Stimulated activated CD8-positive, alpha-beta memory T cell treated with anti-CD3 and anti-CD28 coated beads, Interleukin-15, amount 100 ng/mL, for 4 hours (primary cell): ENCODE measurements at places on chromosomes 7 and 10.

- no peak for DNase-seq
These were observed 9.4 kb upstream of the ZWINT start for GRCh38 chr10:56370217-56371113.

- DNase-seq, result no peak
These were observed 8.3 kb upstream of the SMKR1 start for GRCh38 chr7:129494041-129494440.

DNA sequence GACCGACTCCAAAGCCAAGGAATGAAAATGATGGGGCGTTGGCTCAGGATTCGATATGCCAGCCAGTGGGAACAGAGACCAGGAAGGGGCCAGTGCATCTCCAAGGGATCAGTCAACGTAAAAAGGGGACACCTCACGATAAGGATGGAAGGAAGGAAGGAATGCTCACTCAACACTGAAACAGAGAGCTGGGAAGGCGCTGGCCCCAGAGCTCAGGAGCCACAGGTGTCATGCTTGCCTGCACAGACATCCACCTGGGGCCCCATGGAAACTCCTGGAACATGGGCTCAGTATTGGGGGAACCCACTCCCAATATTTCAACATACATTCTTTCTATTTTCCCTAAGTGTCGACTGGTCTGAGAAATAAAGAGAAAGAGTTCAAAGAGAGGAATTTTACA is 5.3 kb downstream of the MMRN2 start:
- DNase-seq, result no peak

DNA sequence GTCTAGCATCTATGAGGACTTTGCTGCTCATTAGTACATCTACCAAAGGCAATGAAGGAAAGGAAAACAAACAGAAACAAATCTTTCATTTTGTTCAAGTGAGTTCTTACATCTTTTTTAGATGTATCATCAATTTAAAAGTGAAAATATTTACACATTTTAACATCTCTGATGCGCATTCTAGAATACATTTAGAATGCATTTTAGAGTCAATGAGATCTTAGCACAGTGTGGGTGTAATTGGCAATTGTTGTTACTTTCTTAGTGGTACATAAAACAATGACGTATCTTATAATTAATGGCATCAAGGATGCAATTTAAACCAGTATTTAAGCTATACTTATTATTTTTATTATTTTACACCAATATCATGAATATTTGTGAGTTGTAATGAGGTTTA is 51.4 kb downstream of the TPK1 start:
- DNase-seq, result no peak

- DNase-seq, result no peak
These were observed 114.7 kb downstream of the EBF3 start for GRCh38 chr10:129849452-129849750.

DNA sequence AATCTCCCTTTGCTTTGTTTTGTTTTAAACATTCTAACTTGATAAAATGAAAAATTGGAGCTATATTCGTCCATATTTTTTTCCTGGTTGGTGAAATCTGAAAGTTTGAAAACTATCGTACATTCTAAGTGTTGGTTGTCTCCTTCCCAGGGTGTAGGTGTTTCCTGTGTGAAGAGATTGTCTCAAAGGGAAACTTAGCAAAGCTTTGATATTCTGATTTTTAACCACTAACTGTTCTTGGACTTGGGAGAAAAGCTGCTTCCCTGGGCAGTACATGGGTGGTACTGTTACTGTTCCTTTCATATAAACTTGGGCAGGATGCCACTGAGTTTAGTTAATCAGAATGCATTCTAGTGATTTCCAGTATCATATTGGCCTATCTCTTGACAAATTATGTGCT is 253.5 kb upstream of the LRGUK start:
- no peak for DNase-seq

- DNase-seq, result no peak
These were observed 416.4 kb downstream of the AUTS2 start for GRCh38 chr7:70014472-70015177.

GRCh38 chr10:123559823-123560092 is 106.4 kb upstream of the GPR26 start:
- no peak for DNase-seq

- DNase-seq, result no peak
These were observed 87.8 kb downstream of the BTRC start for GRCh38 chr10:101441541-101442455.

- no peak for DNase-seq
These were observed 2.8 kb downstream of the MCU start for GRCh38 chr10:72694476-72695369.

DNA sequence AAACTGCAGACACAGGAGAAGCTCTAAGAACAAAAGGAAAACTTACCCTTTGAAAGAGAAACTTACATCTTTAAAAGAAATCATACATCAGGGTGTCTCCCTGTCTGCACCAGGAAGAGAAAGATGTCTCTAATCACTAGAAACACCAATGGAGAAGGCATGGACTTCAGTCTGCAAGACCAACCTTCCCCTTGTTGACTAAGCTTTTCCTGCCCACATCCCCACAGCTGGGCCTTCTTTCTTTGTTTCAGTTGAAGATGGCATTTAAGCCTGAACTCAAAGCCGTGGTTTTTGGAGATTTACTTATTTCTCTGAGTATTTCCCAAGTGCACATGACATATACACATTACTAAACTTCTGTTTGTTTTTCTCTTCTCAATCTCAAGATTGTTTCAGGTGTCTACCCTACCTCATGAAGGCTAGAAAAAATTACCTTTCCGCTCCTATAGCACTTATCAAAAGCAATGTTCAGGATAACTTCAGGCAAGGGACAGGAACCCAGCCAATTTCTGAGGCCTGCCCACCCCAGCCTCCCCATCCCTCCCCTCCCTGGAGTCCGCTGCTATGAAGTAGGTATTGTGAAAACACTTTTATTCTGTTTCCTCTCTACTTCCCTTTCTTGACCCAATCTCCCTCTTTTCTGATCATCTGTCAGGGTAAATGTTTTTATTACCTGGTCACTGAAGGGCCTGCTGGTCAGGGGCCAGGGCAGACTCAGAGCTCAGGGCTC is 2.8 kb upstream of the SLC29A3 start:
- no peak for DNase-seq

DNA sequence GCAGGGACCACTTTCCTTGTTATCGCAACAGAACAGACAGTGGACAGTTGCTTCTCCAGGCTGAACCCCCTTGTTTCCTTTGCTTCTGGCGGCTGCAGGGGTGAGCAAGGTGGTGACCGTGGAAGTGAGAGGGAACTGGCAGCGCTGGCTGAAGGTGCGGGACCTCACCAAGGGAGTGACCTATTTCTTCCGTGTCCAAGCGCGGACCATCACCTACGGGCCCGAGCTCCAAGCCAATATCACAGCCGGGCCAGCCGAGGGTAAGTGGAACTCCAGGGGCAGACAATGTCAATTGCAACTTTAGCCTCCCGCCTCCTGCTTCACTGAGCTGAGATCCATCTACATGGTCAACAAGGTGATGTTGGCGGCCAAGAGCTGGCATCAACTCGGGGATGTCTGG is 462.1 kb upstream of the FOXK1 start:
- no peak for DNase-seq

DNA sequence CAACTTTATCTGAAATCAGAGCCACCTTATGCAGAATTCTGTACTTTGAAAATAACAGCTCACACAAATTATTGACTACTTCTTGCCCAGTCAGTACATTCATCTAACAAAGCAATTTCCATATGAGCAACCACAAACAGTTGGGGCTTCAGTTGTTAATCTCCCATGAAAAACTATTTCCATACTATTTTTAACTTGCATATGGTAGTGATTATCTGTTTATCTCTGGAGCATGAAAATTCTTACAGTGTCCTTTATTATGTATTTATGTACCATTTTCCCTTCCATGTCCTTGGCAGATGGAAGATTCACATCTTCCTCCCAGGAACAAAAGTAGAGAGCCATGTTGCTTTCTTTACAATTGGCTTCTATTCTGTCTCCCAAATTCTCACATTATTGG is 285.7 kb downstream of the CRPPA start:
- DNase-seq, result no peak

DNA sequence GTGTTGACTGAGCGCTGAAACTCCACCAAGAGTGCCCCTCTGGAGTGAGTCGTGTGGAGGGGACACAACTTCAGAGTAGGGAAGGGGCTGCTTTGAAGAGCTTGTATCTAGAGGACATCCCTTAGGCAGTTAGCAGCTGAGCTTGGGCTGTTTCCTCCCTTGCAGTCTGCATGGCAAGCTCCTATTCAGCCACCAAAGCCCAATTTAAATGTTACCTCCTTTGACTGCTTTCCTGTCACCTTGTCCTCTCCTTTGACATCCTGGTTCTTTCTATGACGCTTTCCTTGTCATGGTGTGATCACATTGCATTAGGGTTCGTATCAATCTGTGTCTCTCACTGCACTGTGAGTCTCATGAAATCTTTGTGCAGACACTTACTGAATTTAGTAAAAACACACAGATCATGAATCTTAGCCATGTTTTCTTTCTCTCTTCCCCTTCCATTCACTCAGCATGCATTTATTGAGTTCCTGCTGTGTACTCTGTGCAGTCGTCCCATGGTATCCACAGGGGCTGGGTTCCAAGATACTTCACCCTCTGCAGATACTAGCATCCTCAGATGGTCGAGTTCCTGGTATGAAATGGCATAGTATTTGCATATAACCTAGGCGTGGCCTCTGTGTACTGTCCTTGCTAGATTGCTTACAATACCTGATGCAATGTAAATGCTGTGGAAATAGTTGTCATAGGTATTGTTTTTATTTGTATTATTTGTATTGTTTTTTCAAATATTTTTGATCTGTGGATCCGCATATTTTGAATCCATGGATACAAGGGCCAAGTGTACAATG is 228.5 kb downstream of the CCDC3 start:
- DNase-seq, result no peak

GRCh38 chr10:126898460-126898859 is 6.8 kb upstream of the DOCK1 start:
- no peak for DNase-seq

DNA sequence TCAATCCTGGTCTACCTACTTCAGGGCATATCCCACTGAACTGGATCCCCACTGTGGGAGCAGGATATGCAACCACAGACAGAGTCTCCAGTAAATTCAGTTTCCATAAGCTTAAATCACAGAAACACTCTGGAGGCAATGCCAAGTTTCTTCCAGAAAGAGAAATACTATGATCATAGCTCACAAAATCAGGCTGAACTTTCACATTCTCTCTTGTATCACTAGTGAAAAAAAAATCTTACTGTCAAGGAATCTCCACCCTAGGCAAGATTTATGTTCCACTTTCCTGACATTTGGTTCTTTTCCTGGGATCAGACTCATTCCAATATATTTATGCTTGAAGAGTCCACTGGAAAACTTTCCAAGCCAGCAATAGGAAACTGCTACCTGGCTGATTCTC is 749.0 kb downstream of the SUGCT start:
- DNase-seq, result no peak

DNA sequence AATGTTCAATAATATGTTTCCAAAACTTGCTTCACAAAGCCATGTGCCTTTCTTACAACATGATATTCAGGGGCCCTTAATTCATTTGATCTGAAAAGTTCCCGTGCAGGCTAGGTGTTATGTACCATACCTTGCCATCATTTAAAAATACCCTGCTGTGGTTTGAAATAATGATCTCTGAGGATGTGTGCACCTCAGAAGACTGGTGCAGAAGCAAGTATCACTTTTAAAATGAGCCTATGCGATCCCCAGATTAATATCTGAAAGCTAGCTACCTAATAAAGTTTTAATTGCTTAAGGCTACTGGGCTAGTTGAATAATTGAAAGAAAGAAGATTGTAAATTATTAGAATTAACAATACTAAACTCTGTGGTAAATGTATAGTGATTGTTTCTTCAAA is 262.4 kb downstream of the CDK14 start:
- DNase-seq, result no peak

- DNase-seq, result no peak
These were observed 134.8 kb downstream of the MLLT10 start for GRCh38 chr10:21668831-21669230.

GRCh38 chr7:75667938-75668337 is 70.8 kb downstream of the HIP1 start:
- no peak for DNase-seq

DNA sequence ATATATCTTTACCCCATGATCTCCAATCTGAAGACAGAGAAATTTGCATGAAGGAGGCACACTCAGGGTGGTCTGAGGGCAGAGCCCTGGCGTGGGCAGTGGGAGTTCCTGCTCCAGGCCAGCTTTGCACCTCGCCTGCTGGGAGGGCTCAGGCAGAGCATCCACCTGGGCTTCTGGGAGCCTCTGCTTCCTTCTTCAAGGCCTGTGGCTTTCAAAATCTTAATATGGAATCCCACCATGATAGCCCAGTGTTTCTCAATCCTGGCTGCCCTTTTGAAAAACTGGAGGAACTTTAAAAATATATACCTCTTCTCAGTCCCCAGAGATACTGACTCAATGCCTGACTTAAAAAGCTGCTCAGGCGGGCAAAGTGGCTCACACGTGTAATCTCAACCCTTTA is 36.7 kb upstream of the PSAP start:
- no peak for DNase-seq

DNA sequence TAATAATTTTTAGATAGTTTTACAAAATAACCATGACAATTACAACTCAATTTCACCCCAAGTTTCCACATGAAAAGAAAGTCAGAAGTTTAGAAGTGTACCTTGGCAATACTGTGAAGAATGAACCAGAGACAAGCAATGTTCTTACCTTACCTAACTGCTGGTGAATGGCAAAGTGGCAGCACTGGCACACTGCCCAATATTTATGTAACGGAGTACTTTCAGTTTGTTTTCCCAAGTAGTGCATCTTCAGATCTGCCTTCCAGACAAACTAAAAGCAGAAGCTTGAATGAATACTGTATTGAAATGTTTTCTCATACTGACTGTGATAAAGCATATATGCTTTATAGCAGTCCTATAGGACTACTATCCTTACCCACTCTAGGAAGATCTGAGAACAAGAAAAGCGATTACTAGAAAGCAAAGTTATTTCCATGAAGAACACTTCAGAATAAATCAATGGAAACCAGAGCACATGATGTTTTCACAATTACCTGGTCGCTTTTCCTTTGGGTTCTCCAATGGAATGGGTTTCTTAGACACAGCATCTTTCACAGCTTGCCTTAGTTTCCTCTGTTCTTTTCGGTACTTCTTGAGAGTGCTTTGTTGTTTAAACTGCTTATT is 1.5 kb downstream of the NOC3L start:
- DNase-seq, result no peak

DNA sequence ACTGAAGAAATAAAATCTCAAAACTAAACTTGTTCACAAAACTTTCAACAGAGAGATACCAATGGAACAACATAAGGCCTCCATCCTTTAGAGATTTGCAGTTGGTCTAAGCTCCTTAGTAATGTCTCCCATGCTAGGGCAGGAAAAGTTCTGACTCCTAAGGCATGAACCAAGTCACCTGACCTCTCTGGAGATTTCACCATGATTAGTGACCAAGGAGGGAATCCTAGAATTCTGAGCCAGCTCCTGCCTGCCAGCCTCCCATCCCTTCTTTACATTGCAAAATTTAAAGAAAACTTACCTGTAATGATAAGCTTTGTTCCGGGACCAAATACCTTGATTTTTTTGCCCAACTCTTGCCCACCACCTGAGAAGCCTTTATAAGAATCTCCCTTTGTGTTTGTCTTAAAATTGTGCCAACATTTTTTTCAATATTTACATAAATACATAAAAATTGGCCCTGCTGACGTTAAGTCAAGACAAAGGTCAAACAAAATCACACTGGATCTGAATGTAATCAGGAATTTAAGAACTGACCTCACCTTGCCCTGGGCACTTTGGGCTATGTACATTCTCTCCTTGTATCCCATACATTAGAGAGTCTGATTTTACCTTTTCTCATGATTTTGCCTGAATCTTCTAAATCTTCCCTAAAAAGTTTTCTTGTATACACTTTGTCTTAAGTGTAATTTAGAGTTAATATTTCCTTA is at the start of gene TARP:
TSS of gene TARP (minus strand) at position 351 of the 710 bp plus-strand sequence.
- no peak for DNase-seq

GRCh38 chr10:72303424-72304128 is 29.9 kb downstream of the DDIT4 start:
- DNase-seq, result no peak
